ENCODE measurements at places on chromosomes 11 and 22. TPM values are rescaled to one million over a fixed set of nuclear protein-coding genes. Genes with fewer than 3 reads are reported as not detected.

- H3K4me3 ChIP-seq: no peak overlapping the region
- no peak overlapping the region for H3K27ac ChIP-seq
- peaks cover 2% of the 10 kb centered on the region for H3K36me3 ChIP-seq
- DNase-seq: no peak
- H3K4me1 ChIP-seq: peaks cover 35% of the 10 kb centered on the region
- peaks cover 34% of the 10 kb centered on the region for H3K27me3 ChIP-seq
Observed at GRCh38 chr11:3167143-3168119, 2.3 kb upstream of the OSBPL5 start.

DNA sequence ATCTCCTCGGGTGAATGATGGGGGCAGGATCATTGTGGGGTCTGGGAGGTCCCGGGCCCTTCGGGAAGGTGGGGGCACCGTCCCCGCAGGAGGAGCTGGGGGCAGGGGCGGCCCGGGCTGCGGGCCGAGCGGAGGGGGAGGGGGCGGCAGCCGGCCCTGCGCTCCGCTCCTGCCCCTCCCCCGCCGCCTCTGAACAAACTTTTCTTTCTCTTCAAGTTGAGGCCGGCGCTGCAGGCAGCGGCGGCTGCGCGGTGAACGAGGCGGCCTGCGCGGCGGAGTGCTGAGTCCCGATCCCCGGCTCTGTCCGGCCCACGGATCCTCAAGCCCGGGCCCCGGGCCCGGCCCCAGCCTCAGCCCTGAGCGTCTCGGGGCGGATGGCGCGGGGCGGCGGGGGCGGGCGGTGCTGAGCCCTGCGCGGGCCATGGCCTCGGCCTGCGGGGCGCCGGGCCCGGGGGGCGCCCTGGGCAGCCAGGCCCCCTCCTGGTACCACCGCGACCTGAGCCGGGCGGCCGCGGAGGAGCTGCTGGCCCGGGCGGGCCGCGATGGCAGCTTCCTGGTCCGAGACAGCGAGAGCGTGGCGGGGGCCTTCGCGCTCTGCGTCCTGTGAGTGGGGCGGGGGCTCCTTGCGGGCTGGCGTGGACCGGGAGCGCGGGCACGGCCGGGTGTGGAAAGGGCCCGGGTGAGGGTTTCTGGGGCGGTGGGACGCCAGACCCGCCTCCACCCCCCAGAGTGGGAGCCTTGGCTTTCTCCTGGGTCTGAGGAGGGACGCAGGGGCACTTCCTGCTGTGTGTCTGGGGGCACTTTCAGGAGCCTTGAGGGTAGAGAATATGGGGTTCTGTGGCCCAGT is at the start of gene INPPL1:
TSS of gene INPPL1 (plus strand) at position 204 of the 847 bp plus-strand sequence. CDS start at position 422, 218 bp downstream.
- peak within 1 kb of the TSS; percentile 99 for H3K27ac ChIP-seq
- H3K27me3 ChIP-seq: no peaks in the 10 kb centered on the region
- peaks cover 30% of the 10 kb centered on the region for H3K36me3 ChIP-seq
- H3K4me1 ChIP-seq: peaks cover 21% of the 10 kb centered on the region
- peak; percentile 60 for DNase-seq

Gene RIC8A
- polyA plus RNA-seq: 64.2 TPM

DNA sequence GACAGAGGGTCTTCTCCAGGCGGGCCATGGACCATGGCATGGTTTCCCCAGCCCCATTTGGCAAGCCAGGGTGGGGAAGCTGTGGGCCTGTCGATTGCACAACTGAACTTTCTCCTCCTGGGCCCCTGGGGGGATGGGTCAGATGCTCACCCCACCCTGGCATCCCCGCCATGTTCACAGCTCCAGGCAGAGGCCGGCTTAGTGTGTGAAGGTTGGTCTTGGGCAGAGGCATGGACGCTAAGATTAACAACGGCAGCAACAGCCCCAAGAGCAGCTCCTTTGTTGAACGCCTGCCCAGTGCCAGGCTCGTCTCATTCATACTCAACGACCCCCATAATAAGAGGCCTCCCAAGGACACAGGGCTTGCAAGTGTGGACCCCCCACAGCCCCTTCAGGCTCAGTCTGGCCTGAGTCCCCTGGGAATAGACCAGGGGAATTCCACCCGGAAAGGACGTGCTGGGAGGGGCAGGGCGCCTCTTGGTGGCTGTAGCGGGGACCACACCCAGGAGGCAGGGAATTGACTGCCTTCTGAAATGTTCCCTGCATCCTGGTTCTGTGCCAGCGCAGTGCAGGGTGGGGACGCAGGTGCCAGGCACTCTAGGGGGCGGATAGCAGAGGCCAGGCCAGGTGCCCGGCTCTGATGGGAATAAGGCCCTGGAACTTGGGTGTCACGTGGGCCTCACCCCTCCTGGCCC is 8.3 kb downstream of the TSPO start:
- H3K4me1 ChIP-seq: no peaks in the 10 kb centered on the region
- H3K36me3 ChIP-seq: no peaks in the 10 kb centered on the region
- no peak overlapping the region for H3K27ac ChIP-seq
- H3K27me3 ChIP-seq: peaks cover 19% of the 10 kb centered on the region

DNA sequence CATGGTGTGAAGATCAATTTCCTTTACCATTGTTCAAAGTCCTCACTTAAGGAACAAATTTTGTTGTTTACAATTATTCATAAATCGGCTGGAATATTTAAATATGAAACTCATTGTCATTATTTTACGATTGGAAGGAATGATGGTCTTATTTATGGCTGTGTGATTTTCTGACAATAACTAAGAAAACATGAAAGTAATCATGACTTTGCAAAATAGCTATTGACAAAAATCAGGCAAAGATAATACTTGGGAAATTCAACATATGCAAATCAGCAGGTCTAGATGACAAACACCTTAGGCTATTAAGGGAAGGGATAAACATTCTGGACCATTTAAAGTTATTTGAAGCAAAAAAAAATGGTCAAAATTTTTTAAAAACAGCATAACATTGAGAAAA is 654.8 kb upstream of the CNTN5 start:
- no peak overlapping the region for H3K27ac ChIP-seq
- no peak for DNase-seq
- no peaks in the 10 kb centered on the region for H3K27me3 ChIP-seq
- H3K36me3 ChIP-seq: no peaks in the 10 kb centered on the region
- no peaks in the 10 kb centered on the region for H3K4me1 ChIP-seq

Gene ABTB2
- 1.3 TPM for polyA plus RNA-seq

GRCh38 chr11:1531449-1532013 is 40.5 kb downstream of the DUSP8 start:
- H3K4me3 ChIP-seq: no peak overlapping the region
- H3K36me3 ChIP-seq: peaks cover 20% of the 10 kb centered on the region
- H3K27me3 ChIP-seq: no peaks in the 10 kb centered on the region
- no peak overlapping the region for H3K27ac ChIP-seq
- no peaks in the 10 kb centered on the region for H3K4me1 ChIP-seq

GRCh38 chr11:72805216-72805615 is 9.0 kb upstream of the ATG16L2 start:
- H3K4me3 ChIP-seq: no peak overlapping the region
- H3K4me1 ChIP-seq: no peaks in the 10 kb centered on the region
- H3K27ac ChIP-seq: no peak overlapping the region
- no peak for DNase-seq
- H3K27me3 ChIP-seq: no peaks in the 10 kb centered on the region
- H3K36me3 ChIP-seq: peaks cover 4% of the 10 kb centered on the region

Gene RBFOX2
- polyA plus RNA-seq: 67.0 TPM

- H3K27me3 ChIP-seq: no peaks in the 10 kb centered on the region
- peak overlapping the region; percentile 96 for H3K27ac ChIP-seq
- H3K4me3 ChIP-seq: peak overlapping the region; percentile 84
- peaks cover 6% of the 10 kb centered on the region for H3K4me1 ChIP-seq
Observed at GRCh38 chr22:32475468-32476010, 928 bp downstream of the FBXO7 start.

DNA sequence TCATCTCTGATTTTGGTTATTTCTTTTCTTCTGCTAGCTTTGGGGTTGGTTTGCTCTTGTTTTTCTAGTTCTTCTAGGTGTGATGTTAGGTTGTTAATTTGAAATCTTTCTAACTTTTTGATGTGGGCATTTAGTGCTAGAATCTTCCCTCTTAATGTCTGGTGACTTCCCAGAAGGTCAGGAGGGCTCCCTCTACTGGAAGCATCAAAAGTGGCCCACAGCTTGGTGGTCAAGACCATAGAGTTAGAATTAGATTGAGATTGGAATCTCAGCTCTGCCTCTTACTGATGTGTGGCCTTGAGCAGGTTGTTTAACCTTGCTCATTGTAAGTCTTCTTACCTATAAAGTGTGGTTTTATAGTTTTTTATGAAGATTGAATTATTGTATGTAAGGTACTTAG is 99.3 kb downstream of the FDX1 start:
- no peak overlapping the region for H3K27ac ChIP-seq
- H3K4me3 ChIP-seq: no peak overlapping the region
- no peaks in the 10 kb centered on the region for H3K36me3 ChIP-seq
- H3K27me3 ChIP-seq: no peaks in the 10 kb centered on the region

GRCh38 chr11:111361874-111362273 is 17.2 kb downstream of the POU2AF1 start:
- peak; percentile 80 for DNase-seq
- peak overlapping the region; percentile 77 for H3K27ac ChIP-seq
- no peaks in the 10 kb centered on the region for H3K27me3 ChIP-seq
- H3K4me3 ChIP-seq: no peak overlapping the region
- no peaks in the 10 kb centered on the region for H3K36me3 ChIP-seq

DNA sequence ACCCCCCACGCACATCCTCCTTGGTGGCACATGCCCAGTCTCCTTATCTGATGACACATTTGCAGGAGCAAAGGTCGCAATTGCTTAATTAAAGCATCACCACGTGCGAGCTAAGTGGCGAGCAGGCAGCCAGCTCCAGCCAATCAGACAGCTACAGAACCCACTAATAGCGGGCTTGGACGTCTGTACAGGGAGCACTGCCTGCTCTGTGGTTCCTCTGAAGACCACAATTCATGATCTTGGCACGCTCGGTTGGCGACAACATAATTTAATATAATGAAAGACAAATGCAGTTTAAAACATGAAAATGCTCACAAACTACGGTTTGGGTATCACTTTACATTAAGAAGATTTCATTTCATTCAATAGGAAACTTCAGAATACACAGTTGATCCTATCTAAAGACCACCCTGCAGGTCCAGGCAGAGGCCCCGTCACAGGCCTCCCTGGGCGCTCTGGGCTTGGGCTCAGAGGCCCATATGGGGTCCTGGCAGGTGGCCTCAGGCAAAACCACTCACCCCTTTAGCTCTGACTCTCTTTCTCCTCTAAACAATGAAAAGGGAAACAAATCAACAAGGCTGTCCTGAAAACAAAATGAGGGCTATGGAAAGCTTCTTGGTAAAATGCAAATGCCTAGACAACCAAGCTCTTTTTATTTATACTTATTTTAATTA is 10.4 kb downstream of the PACSIN2 start:
- H3K4me1 ChIP-seq: peaks cover 64% of the 10 kb centered on the region
- peak; percentile 75 for DNase-seq
- H3K4me3 ChIP-seq: no peak overlapping the region
- H3K27ac ChIP-seq: peak overlapping the region; percentile 89

GRCh38 chr22:27827604-27828587 is 26.3 kb upstream of the MN1 start:
- H3K27me3 ChIP-seq: no peaks in the 10 kb centered on the region
- H3K36me3 ChIP-seq: no peaks in the 10 kb centered on the region
- no peak overlapping the region for H3K4me3 ChIP-seq

Gene LTO1
- 24.1 TPM for polyA plus RNA-seq

GRCh38 chr11:94455861-94456260 is 37.8 kb downstream of the MRE11 start:
- H3K4me1 ChIP-seq: no peaks in the 10 kb centered on the region
- H3K4me3 ChIP-seq: no peak overlapping the region
- peaks cover 14% of the 10 kb centered on the region for H3K36me3 ChIP-seq
- no peak overlapping the region for H3K27ac ChIP-seq
- DNase-seq: no peak
- no peaks in the 10 kb centered on the region for H3K27me3 ChIP-seq

Gene TRIM66
- 7.2 TPM for polyA plus RNA-seq

GRCh38 chr11:57413681-57414080 is 13.2 kb downstream of the SLC43A3 start:
- no peak overlapping the region for H3K27ac ChIP-seq
- no peak overlapping the region for H3K4me3 ChIP-seq
- DNase-seq: no peak
- H3K36me3 ChIP-seq: peaks cover 47% of the 10 kb centered on the region

DNA sequence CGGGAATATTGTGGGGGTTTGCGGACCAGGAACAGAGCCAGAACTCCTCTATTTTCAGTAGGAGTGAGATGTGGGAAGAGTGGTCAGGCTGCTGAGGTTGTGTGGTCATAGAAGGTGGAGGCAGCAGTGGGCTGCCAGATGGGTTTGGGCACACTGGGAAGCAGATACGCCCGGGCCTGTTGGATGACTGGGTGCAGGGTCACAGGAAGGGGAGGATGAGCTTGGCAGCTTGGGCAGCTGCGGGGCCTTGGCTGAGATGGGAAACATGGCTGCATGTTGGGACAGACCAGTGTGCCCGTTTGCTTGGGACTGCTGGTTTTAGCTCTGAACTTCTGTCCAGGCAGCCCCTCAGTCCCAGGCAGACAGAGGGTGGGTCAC is 11.4 kb downstream of the SHANK3 start:
- H3K27me3 ChIP-seq: peaks cover 4% of the 10 kb centered on the region
- no peak overlapping the region for H3K27ac ChIP-seq
- no peaks in the 10 kb centered on the region for H3K36me3 ChIP-seq
- no peak overlapping the region for H3K4me3 ChIP-seq

DNA sequence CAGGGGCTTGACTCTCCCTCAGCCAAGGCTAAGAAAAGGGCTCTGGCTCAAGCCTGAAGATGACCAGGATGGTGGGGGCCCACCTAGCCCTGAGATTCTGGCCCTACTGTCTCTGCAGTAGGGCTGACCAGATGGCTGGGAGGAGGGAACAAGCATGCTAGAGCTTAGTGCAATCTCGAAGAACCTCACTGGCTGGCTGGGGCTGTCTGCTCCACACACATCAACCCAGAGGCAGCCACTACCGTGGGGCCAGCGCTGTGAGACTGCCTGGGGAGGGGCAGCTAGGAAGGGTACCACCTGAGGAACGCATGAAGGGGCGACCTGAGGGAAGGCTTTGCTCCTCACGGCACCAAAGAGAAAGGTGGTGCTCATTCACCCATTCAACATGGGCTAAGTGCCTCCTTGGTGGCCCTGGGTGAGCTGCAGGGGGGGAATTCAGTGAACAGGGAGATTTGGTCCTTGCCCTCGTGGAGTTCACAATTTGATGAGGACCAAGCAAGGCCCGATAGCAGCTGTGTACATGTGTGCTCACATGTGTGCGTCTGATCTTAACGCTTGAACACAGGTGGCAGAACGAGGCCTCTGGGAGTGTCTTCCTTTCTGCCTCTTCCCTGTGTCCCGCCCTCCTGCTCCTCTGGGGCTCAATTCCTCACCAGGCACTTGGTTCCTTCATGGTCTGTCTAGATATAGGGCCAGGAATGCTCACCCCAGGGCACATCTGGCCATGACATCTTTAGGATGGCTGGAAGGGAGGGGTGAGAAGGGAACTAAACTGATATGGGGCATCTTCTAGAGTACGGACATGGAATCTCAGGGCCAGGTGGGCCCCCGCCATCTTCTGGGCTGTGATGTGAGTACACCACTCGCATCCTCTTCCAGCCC is 102.3 kb upstream of the PITPNB start:
- no peak overlapping the region for H3K4me3 ChIP-seq
- no peak for DNase-seq
- H3K27ac ChIP-seq: no peak overlapping the region
- H3K4me1 ChIP-seq: peaks cover 3% of the 10 kb centered on the region
- no peaks in the 10 kb centered on the region for H3K27me3 ChIP-seq

GRCh38 chr11:38818720-38819119 is 2220.7 kb upstream of the RAG2 start:
- no peaks in the 10 kb centered on the region for H3K27me3 ChIP-seq
- no peak overlapping the region for H3K27ac ChIP-seq
- DNase-seq: no peak
- no peak overlapping the region for H3K4me3 ChIP-seq
- no peaks in the 10 kb centered on the region for H3K36me3 ChIP-seq
